ENCODE measurements at places on chromosomes 6 and 20. TPM values are rescaled to one million over a fixed set of nuclear protein-coding genes. Genes with fewer than 3 reads are reported as not detected.

The CDH4 gene
- polyA plus RNA-seq: 8.9 TPM

The C20orf202 gene
- 0.44 TPM for polyA plus RNA-seq

- no peak for DNase-seq
Measured at GRCh38 chr6:157133856-157134255, 189.5 kb downstream of the TMEM242 start.

The GABRR1 gene
- polyA plus RNA-seq: 1.3 TPM

DNA sequence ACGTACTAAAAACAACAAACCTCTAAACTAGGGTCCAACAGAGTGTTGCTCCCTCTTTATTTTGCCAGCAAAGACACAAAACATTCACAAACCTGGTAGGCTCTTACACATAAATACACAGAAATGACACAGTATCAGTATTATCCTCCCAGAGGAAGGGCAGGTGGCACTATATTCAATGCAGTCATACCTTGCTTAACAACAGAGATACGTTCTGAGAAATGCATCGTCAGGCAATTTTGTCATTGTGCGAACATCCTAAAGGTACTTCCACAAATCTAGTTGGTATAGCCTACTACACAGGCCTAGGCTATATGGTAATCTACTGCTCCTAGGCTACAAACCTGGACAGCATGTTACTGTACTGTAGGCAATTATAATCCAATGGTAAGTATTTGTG is 9.6 kb downstream of the ZBTB2 start:
- no peak for DNase-seq

- DNase-seq: no peak
Measured at GRCh38 chr6:54096811-54097210, 14.4 kb upstream of the MLIP start.

GRCh38 chr6:33445119-33445603 is 9.2 kb upstream of the ZBTB9 start:
- no peak for DNase-seq

DNA sequence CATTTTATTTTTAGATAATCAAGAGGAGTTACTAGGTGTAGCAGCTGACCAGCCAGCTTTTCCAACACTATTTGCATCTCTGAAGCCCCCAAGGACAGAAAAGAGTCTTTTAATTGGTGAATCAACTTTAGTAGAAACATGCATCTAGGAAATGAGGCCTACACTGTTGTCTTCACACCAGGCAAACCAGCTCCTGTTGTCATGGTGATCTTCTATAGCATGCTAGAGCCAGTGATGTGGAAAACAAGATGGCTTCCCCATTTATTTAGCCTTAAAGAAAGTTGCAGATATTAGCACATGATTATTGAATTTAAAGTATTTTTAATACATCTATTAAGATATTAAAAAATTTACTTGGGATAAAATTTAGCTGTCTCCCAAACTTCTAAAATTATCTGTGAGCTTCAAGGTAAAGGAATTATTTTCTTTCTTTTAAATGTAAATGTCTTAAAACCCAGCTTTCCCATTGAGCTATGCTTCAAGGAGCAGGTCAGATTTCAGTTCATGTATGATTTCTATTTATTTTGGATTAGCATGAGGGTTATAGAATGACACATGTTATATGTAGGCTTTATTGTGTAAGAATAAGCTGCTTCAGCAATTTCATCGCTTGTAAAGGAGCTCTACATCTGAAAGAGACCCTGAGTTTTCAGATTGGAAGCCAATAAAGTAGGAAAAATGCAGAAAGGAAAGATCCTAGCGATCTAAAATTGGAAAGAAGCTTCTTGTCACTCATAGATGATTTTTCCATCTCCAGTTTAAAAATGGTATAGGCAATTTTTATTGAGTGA is 564.9 kb upstream of the CITED2 start:
- DNase-seq: no peak

GRCh38 chr6:96844530-96844929 is 7.3 kb upstream of the GPR63 start:
- DNase-seq: no peak

GRCh38 chr6:4280031-4280430 is 144.7 kb upstream of the ECI2 start:
- no peak for DNase-seq

DNA sequence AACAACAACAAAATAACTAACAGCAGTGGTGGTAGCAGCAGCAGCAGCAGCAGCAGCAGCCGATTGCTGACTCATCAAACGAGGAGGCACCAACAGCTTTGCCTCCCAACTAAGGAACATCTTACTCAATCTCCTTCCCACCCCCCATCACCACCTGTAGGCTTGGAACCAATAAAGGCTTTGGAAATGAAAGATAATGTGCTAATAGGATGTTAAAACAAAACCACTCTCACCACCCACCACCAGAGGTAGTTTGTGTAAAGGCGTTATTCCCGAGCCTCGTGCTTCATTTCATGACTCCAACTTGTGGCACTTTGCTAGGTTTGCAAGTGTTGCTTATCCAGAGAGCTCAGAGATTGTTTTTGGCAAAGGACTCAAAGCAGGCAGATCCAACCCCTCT is 346.5 kb downstream of the CD83 start:
- no peak for DNase-seq
